MM.1S (cell line): ENCODE measurements at places on chromosomes 1 and 21.

- DNase-seq, result no peak
Measured at GRCh38 chr1:77484334-77484733, 198.1 kb downstream of the ZZZ3 start.

GRCh38 chr1:172845371-172845770 lies 186.5 kb downstream of the FASLG start:
- peak; percentile 44 for DNase-seq

DNA sequence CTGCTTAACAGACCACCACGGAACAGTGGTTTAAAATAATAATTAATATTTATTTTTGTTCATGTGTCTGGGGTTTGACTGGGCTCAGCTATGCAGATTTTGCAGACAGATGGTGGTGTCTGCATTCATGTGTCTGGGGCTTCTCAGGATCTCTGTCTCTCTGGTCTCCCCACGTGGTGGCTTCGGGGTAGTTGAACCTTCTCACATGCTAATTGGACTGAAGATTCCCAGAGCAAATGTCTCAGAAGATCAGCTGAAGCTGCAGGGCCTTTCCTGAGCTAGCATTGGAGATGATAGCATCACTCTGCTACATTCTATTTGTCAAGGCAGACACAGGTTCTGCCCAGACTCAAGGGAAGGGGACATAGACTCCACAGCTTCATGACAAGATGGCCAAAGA lies 109.1 kb upstream of the DNAH14 start:
- no peak for DNase-seq

GRCh38 chr1:60942291-60942690 lies 140.1 kb upstream of the NFIA start:
- DNase-seq, result no peak

DNA sequence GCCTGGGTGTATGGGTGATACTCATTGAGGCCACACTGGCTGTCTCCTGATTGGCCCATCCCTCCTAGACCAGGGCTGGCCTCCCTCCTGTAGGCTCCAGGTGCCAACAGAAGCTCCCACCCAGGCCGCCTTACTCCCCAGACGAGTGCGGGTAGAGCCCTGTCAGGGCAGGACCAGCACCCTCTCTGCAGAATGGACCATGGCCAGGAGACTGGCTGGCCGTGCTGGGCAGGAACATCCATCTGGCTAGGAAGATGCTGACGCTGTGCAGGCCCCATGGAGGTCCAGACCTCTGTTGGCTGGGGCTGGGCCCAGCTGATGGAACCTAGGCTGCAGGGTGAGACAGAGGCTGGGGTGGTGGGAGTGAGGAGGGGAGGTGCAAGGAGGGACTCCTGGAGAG lies 25.0 kb upstream of the EPB41 start:
- DNase-seq, result no peak

GRCh38 chr1:5875345-5875910 lies 116.8 kb downstream of the NPHP4 start:
- no peak for DNase-seq

DNA sequence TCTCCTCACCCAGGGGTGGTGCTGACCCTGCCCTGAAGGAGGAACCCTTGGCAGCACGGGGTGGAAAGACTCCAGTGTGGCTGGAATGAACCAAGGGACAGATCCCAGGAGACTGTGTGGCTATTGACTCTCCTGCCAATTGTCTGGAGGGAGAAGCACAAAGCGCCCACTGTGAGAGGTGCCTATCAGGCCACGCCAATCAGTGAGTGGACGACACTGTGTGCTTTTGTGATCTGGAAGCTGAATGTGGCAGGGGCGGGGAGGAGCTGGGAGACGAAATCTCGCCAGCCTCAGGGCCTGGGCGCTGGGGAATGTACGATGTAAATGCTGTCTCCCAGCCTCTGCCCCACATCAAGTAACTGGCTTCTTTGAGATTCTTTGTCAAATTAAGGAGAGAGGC lies 167.1 kb downstream of the ZBTB18 start:
- no peak for DNase-seq

- DNase-seq, result peak; percentile 99
Measured at GRCh38 chr1:26744075-26744959, 43.4 kb upstream of the PIGV start.

DNA sequence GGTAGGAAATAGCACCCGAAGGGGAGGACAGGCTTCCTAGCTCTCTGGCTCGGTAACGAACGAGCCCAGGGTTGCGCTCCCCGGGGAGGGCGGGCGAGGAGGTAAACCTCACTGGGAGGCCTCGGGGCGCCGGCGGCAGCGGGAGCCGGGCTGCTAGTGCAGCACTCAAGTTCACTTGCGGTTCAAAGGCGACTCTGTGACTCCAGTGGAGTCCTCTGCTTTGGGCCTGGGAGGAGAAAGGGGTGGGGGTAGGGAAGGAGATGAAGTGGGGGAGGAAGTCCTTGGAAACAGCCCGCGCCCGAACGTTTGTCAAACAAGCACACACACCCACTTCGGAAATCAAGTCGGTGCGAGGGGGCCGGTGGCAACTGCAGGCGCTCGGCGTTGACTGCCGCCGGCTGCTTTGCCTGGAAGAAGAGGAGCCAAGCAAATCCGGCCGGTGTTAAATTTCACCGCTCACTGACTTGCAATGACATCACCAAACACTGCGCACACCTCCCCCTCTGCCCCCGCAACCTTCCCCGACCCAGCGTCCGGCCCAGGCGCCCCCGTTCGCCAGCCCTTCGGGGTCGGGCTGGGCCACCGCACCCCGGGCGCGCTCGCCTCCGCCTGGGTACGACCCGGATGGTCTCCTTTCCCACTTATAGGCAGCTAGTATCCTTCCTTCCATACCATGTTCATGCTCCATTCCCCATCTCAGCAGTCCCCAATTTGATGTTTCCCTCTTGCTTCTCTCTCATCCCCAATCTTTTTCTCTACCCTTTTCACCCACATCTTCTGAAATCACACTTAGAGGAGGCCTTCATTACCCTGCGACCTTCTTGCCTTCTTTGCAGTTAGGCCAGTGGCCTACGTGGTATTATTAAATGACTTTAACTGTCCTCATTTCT lies at the start of gene COL24A1:
COL24A1 (minus strand) TSS at position 207 of the 890 bp plus-strand sequence. CDS start 376 bp downstream, outside the sequence.
- no peak for DNase-seq

- DNase-seq, result no peak
Measured at GRCh38 chr1:224253721-224254120, 70.7 kb downstream of the DEGS1 start.

DNA sequence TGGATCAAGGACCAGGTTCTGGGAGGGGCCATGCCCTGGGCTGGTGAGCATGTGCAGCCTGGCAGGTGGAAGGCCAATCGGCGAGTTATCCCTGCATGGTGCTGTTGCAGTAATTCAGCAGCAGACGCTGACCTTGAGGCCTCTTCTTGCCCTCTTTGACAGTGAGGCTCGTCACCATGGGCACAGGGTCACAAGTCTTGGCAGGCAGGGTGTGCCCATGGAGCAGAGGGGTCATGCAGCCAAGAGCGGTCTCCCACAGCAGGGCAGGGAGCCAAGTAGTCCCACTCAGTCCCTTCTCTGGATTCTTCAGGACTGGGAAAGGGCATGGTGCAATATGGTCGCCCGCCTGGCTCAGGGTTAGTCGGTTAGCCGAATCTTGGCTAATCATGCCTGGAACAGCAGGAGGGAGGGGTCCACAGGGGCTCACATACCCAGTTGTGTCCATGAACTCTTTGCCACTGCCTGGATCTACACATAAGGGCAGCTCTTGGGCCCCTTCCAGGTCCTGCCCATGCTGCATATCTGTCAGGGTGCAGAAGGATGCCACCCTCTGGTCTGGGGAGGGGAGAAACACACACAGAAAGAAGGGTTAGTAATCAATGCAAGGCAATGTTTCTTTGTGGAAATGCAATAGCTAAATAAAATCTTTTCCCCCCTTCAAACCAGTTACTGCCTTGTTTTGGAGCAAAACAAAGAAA lies 226.8 kb downstream of the SIPA1L2 start:
- no peak for DNase-seq

DNA sequence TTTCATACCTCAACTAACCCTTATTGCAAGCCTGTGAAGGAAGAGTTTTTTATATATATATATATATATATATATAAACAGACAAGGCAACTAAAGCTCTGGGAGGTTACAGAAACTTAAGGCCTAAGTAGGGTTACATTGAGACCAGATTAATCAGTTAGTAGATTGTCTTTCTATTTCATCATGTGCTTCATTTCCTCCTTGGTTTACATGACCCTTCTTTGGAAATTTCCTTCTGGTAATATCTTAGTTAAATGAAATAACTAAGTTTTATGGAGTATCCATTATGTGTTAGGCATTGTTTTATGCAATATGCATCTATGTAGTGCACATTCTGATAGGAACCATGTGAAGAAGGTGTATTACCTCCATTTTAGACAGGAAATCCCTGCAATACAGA lies 112.7 kb downstream of the FGGY start:
- DNase-seq, result no peak

DNA sequence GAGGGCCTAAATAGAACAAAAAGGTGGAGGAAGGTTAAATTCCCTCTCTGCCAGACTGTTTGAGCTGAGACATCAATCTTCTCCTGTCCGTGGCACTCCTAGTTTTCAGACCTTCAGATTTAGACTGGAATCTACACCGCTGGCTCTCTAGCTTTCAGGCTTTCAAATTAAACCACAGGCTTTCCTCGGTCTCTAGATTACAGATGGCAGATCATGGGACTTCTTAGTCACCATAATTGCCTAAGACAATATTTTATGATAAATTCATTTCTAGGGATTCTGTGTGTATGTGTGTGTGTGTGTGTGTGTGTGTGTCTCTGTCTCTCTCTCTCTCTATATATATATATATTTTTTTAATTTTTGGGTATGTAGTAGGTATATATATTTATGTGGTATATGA lies 428.7 kb downstream of the PLA2G4A start:
- no peak for DNase-seq

GRCh38 chr1:81187635-81188034 lies 613.1 kb upstream of the ADGRL2 start:
- no peak for DNase-seq

GRCh38 chr1:94246692-94247137 lies 9.3 kb upstream of the ARHGAP29 start:
- DNase-seq, result no peak

DNA sequence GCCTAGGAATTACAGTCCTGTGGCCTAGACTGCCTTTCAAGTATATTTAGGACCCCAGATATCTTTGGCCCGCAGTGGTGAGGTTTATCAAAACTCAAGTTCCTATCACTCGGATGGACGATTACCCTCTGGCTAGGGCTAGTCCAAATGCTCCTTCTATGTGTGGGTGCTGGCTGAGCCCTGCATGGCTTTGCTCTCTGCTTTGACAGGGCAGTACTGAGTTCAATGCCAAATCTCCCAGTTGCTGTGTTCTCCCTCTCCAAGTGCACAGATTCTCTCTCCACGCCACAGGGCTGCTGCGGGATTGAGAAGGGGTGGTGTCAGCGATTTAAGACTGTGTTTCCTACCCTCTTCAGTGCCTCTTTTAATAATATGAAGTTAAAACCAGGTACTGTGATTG lies 97.0 kb downstream of the LHX4 start:
- no peak for DNase-seq

- no peak for DNase-seq
Measured at GRCh38 chr1:63190171-63190570, 132.2 kb upstream of the FOXD3 start.

GRCh38 chr21:33171616-33172169 lies 58.0 kb upstream of the IFNAR2 start:
- DNase-seq, result no peak

- no peak for DNase-seq
Measured at GRCh38 chr1:231214918-231215680, 25.9 kb upstream of the GNPAT start.

GRCh38 chr1:88070956-88071355 lies 613.1 kb upstream of the PKN2 start:
- DNase-seq, result no peak

DNA sequence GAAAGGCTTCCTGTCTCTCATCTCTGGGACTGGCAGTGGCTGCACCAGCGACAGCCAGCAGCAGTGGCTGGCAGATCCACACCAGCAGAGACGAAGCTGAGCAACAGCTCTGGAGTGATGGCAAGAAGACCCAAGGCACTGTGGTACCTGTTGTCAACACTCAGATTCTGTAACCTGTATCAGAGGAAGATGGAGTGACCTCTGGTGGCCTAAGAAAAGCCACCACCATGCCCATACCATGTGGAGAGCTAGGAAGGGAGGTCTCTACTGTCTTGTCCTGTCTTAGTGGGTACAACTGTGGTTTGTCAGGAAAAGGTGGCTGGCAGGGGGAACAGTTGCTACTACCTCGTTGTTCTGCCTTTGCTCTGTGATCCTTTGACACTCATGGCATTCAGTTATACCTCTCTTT lies 22.5 kb upstream of the RHBDL2 start:
- DNase-seq, result no peak

GRCh38 chr1:28064064-28064463 lies 24.3 kb downstream of the EYA3 start:
- DNase-seq, result peak; percentile 61

DNA sequence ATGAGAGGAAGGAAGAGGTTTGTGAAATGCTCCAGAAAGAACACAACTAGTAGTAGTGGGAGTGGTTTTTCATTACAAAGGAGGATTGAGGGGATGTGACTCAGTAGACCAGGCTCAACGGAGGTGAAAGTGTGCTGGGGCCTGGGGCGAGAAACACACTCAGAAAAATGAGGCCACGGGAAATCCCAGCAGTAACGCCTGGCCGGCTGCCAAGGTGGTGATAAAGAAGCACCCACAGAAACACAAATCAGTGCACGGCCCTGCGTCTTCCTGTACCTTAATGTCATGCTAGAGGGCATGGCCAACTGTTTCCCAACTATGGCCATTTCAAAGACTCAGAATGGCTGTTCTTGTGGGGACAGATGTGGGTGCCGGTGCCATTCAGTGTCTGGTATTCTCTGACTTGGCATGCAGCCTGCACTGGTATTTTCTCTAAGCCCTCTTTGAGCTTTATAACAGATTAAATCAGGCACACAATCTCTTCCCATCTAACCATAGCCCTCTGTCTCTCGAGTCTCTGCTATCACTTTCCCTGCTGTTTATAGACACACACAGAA lies 38.2 kb downstream of the URB2 start:
- no peak for DNase-seq

DNA sequence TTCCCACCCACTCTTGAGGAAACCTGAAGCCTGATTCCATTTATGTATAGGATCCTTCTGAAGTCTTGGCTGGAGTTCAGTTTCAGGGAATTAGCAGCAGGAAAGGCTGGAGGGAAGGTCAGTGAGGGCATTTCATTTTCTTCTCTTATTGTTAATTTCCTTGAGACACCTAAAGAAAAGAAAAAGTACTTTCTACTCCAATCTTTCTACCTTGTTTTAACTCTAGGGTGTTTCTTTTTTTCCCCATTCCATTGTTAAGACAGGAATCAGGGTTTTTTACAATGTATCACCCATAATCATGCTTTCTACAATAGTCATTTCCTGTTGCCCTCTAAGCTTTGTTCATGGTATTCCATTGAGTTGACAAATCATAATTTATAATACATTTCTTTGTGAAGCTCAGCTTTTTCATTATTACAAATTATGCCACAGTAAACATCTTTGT lies 27.4 kb downstream of the SNRPE start:
- no peak for DNase-seq
